Naive thymus-derived CD8-positive, alpha-beta T cell (primary cell): ENCODE measurements at places on chromosomes 3 and 15. TPM values are rescaled to one million over a fixed set of nuclear protein-coding genes. Genes with fewer than 3 reads are reported as not detected.

GRCh38 chr15:80343554-80343992 is 60.6 kb upstream of the ARNT2 start:
- DNase-seq, result no peak

TMEM207 gene
- not detected for total RNA-seq

MGLL gene
- 0.77 TPM for total RNA-seq

- DNase-seq, result no peak
Measured at GRCh38 chr3:157602424-157602823, 99.2 kb upstream of the VEPH1 start.

- DNase-seq, result no peak
Measured at GRCh38 chr3:156782921-156783320, 43.2 kb upstream of the LEKR1 start.

DNA sequence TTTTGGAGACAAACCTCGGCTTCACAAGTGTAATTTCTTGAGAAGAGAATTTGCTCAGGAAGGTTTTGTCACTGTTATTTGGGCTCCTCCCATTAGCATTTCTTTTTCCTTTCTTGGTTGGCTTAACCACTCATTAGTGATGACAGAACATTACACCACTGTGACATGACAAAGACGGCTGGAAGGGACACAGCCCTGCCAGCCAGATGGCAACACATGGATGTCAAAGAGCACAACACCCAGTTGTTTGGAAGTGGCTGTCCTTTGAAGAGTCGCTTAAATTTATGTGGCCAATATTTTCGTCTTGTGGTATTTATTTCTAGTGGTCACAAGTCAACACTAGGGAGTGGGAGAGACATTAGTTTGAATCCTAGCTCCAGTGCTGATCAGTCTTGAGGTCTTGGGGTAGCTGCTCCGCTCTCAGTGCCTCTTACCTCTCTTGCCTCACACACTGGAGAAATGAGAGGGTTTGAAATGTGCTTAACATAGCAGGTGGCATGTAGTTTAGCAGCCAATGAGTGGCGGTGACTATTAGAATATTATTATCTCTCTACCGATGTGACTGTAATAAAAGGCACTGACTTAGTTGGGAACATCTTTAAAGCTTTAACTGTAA is 92.8 kb downstream of the FRMD4B start:
- no peak for DNase-seq

DNA sequence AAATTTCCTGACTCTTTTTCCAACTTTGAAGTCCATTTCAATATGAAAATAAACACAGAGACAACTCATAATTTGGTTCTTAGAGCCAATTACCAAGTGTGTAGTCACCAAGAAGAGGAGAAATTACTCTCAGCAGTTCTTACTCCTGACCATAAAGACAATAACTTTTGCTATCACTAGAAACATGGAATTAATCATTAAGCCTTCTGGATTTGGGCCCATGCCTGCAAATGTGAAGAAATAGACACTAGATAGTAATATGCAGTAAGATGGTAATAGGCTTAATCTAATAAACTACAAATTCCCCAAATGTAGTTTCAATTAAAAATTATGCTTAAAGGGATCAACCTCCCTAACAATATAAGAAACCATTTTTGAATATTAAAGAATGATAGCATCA is 185.1 kb upstream of the AGTR1 start:
- no peak for DNase-seq

CAMP gene
- total RNA-seq, result not detected

DNA sequence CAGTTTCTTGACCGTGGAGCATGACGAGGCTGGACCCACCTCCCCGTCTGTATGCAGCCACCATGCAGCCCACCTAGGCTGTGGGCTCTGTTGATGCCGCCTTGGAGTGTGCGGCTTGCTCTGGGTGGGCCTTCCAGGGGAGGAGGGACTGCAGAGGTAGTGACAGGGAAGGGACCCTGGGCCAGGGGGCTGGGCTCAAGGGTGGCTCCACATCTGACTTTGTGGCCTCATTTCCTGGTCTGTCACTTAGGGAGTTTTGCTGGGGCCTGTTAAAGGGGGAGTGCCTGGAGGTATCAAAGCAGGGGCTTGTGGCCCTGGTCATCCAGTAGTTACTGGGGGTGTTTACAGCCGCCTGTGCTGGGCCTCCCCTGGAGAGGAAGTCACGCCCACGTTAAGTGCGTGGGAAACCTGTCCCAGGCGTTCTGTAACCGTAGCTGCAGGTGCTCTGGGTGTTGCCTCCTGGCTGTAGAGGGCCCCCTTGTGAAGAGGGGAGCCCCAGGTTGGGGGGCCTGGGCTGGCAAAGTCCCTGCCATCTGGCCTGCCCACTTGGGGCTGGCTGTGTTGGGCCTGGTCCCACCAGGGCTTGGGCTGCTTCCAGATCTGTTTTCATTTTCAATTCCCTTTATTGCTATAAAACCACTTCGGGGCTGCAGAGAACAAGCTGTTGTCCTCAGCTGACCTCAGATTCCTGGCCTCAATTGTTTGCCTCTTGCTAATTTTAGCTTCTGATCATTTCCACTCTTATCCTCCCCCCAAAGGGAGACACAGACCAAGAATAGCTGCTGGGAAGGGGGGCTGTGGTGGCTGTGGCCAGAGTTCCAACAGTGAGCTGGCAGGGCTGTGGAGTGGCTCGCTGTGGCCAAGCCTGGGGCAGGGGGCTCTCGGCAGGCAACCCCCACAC is 26.5 kb downstream of the KLF13 start:
- DNase-seq, result peak; percentile 69

DNA sequence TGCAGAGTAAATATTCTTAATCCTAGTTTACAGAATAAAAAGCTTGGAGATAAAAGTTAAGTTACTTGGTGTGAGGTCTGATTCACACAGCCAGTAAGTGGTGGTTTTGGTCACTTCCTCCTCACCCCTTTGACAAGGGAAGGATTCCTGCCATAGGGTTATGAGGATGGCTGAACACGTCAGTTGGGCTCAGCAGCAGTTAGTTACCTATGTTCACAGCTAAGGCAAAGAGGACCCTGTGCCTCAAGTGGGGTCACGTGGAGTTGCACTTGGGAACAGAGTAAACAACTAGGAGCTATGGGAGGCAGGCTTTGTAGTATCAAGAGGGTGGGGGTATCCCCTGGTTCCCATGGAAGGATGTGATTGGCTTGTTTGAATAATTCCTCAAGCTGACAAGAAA is 232.2 kb downstream of the UBE2E2 start:
- DNase-seq, result no peak

TGM5 gene
- not detected for total RNA-seq

GRCh38 chr3:157107644-157108133 is 52.3 kb downstream of the CCNL1 start:
- no peak for DNase-seq

DNA sequence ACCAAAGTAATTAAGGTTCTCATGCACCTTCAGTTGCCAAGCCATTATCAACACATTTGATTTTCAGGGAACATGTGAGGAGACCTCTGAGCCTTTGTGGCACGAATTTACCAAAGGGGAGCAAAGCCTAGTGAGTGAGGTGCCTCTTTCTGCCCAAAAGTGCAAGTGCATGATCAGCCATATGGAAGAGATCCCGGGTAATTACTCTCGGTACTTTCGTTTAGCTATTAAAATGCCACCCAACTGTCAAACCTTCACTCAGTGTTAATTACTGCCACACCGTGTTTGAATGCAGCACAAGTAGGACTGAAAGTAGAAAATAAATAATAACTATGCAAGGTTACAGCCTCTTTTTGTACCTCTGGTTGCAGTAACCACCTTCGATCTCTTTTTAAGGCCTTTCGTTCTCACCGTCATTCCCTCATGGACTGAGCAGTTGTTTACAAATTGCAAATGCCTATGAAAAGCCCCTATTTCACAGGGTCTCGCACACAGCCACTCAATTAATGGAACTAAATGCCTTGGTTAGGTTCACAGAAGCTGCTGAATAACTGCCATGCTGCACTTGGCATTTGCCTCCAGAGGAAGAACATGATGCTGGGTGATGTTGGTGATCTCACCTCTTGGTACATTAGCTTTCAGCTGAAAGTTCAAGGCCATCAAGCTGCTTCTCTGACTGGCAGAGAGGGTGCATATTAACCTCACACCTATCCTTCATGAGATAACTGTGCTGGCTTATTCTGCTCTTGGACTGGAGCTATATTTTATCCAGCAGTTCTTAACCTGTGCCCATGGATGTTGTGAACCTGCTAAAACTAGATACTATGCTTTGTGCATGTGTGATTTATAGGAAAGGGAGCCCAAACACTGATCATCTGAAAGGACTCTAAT is 69.9 kb downstream of the TNIK start:
- DNase-seq, result no peak

CLDN18 gene
- not detected for total RNA-seq

PLA2G4D gene
- total RNA-seq, result not detected

GRCh38 chr3:132222868-132223538 is 94.2 kb upstream of the ACP3 start:
- no peak for DNase-seq

GRCh38 chr15:93180656-93181055 is 91.6 kb upstream of the RGMA start:
- no peak for DNase-seq

DNA sequence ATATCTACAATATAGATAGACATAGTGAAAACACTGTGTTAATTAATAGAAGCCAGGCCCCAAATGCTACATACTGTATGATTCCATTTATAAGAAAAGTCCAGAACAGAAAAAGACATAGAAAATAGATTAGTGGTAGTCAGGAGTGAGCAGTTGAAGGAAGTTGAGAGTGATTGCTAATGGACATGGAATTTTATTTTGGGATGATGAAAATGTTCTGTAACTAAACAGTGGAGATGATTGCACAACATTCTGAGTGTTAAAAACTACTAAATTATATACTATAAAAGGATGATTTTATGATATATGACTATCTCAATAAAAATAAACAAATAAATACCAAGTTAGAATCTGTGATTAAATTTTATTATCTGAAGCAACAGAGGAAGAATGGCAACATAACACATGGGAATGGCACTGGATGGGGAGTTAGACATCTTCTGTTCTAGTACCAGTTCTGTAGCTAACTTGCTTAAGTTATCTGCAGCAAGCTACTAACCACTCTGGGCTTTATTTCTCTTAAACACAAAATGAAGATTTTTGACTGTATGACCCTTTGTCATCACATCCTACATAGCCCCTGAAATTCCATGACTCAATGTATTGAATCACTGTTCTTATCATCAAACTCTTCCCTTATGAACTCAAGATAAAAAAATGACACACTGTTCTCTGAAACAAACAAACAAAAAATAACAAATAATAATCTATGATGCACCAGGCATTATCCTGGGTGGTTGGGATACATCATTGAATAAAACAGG is 612.7 kb downstream of the TBL1XR1 start:
- no peak for DNase-seq

DNA sequence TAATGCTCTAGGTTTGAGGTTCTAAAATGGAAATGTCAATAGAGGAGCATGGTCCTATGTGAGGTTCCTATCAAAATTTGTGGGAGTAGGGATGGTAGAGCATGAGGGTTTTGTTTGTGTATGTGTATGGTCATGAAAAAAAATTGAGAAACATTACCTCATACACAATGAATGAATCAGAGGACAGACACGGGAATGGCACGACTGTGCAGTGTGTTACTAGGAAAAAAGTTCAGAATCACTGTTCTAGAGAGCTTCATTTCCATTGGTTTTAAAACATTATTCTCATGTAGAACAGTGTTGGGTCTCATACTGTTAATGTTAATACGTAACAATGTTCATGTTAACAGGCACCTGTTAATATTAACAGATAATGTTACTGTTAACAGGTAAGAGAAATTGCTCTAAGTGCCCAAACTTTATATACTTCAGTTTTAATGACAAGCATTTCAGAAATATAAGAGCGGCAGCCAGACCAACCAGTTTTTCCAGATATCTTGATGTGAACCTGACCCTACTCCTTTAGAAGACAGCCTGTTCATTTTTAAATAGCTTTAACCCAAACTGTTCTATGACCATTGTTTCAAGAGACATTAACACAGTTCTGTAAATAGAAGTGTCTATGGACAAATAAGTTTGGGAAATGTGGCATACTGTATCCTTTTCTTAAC is 48.0 kb downstream of the SLC15A2 start:
- DNase-seq, result no peak

- no peak for DNase-seq
Measured at GRCh38 chr3:49638445-49638844, 35.7 kb upstream of the APEH start.

DNA sequence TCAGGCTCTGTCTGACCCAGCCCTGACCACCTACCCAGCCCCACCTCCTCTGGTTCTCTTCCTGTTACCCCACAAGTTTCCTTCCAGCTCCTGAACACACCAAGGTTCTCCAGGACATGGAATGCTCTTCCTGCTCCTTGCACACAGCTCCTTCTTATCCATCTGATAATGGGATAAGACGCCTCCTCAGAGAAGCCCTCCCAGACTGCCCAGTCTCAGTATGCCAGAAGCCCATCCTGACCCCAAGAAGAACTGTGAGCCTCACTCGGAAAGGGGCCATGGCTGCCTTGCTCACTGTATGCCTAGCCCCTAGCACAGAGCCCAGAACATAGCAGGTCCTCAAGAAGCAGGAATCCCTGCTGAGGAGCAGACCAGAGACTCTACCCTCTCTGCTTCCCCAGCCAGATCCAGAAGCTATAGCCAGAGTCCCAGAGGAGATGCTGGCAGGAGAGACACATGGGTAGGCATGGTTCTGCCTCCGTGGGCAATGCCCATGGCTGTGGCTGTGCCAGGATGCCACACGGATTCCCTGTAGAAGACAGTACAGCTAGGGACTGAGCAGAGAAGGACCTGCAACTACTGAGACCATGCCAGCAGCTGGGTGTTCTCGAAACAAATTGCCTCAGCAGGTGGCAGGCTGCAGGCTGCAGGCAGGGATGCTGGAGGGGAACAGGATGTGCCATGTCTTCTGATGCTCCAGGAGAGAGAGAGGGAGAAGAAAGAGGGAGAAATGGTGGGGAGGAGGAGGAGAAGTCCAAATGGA is 74.0 kb upstream of the LINGO1 start:
- no peak for DNase-seq

GRCh38 chr15:84633311-84634227 is 20.5 kb downstream of the WDR73 start:
- peak; percentile 67 for DNase-seq

TUSC7 gene
- not detected for total RNA-seq

DNA sequence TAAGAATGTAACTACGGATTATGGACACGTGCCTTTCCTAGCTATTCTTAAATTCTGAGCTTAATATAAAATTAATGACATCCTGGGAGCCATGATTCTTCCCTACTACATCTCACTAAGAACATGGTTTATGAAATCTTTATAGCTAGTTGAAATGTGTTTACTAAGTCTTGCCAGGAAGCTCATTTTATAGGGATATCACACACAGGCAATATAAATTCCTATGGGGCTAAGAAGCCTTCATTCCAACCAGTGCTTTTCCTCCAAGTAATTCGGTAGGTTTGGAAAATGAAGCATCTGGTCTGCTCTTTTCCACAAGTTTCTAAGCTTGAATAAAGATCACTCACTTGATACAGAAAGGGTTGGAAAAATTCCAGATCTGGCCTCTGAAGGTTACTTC is 802.6 kb downstream of the FHIT start:
- no peak for DNase-seq

KLF15 gene
- 1.6 TPM for total RNA-seq

GRCh38 chr3:190588570-190588969 is 74.7 kb downstream of the IL1RAP start:
- no peak for DNase-seq

- no peak for DNase-seq
Measured at GRCh38 chr15:92524161-92524560, 130.5 kb downstream of the ST8SIA2 start.

PLAAT1 gene
- not detected for total RNA-seq
